Thoracic aorta (tissue), 2 donors: ENCODE measurements at places on chromosomes 5 and 9. TPM values are rescaled to one million over a fixed set of nuclear protein-coding genes. Genes with fewer than 3 reads are reported as not detected.

- H3K4me3 ChIP-seq, result no peak overlapping the region
- H3K27me3 ChIP-seq, result no peaks in the 10 kb centered on the region
- no peak overlapping the region for H3K27ac ChIP-seq
- peaks cover 19% of the 10 kb centered on the region for H3K36me3 ChIP-seq
- H3K4me1 ChIP-seq, result peaks cover 30% of the 10 kb centered on the region
Measured at GRCh38 chr9:33123407-33124031, 43.6 kb downstream of the B4GALT1 start.

GRCh38 chr5:19488786-19489185 is 499.2 kb downstream of the CDH18 start:
- no peaks in the 10 kb centered on the region for H3K27me3 ChIP-seq
- no peak overlapping the region for H3K27ac ChIP-seq
- no peak for DNase-seq
- H3K4me1 ChIP-seq, result no peaks in the 10 kb centered on the region

DNA sequence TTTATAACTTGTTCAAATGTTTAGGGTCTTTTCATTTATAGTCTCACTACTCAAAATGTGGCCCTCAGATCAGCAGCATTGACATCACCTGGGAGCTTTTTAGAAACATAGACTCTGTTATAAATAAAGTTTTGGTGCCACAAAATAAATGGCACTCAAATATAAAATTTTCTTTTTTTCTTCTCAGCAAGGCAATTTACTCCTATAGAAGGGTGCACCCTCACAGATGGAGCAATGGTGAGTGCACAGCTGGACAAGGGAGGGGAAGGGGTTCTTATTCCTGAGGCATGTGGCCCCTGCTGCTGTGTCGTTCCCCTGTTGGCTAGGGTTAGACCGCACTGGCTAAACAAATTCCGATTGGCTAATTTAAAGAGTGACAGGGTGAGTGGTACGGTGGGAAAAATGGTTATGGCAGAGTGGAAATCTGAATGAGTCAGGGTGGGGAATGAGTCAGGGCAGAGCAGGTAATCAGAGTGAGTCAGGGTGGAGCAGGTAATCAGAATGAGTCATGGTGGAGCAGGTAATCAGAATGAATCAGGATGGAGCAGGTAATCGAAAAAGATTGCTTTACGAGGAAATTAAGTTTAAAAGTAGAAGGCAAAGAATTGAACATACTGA is 31.8 kb upstream of the C7 start:
- no peak overlapping the region for H3K27ac ChIP-seq
- no peaks in the 10 kb centered on the region for H3K27me3 ChIP-seq
- no peak for DNase-seq

Gene VDAC1
- 112 TPM for total RNA-seq

DNA sequence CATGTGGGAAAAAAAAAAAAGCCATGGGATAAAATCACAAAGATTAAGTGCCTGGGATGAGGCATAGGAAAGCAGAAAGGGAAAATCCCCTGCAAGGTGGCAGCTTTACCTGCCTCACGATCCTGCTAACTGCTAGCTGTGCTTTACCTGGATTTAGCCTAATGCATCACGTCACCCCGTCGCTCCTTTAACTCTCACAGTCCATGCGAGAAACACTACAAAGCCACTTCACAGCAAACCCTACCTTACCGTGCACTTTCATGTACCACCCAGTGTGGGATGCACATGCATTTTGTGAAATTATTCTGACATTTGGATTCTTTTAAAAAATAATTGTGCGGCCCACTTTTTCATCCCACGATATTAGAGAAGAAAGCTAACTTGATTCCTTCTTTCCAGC is 31.0 kb downstream of the ATPSCKMT start:
- no peak overlapping the region for H3K27ac ChIP-seq
- no peaks in the 10 kb centered on the region for H3K4me1 ChIP-seq
- no peaks in the 10 kb centered on the region for H3K27me3 ChIP-seq
- DNase-seq, result no peak
- H3K4me3 ChIP-seq, result no peak overlapping the region
- H3K36me3 ChIP-seq, result no peaks in the 10 kb centered on the region

- H3K4me1 ChIP-seq, result no peaks in the 10 kb centered on the region
- no peak overlapping the region for H3K27ac ChIP-seq
- no peak for DNase-seq
- no peaks in the 10 kb centered on the region for H3K36me3 ChIP-seq
- H3K4me3 ChIP-seq, result no peak overlapping the region
Measured at GRCh38 chr9:123488722-123489321, 132.8 kb downstream of the CRB2 start.

GRCh38 chr9:113695901-113696300 is 180.2 kb upstream of the ZNF618 start:
- H3K36me3 ChIP-seq, result no peaks in the 10 kb centered on the region
- no peak for DNase-seq
- no peaks in the 10 kb centered on the region for H3K4me1 ChIP-seq
- H3K27ac ChIP-seq, result no peak overlapping the region

GRCh38 chr5:115920171-115920725 is 42.0 kb upstream of the LVRN start:
- no peaks in the 10 kb centered on the region for H3K27me3 ChIP-seq
- H3K4me1 ChIP-seq, result no peaks in the 10 kb centered on the region
- no peak overlapping the region for H3K4me3 ChIP-seq
- peaks cover 7% of the 10 kb centered on the region for H3K36me3 ChIP-seq

DNA sequence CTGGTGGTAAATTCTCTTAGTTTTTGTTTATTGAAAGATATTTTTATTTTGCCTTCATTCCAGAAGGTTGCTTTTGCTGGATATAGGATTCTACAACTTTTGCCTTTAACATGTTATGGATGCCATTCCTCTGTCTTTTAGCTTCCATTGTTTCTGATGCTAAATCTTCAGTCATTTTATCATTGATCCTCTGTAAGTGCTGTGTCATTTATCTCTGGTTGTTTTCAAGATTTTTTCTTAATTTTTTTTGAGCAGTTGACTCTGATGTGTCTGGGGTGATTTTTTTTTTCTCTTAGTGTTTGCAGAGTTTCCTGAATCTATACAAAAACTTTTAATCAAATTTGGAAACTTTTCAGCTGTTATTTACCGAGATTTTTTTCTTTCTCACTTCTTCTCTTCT is 6.4 kb downstream of the CARD6 start:
- peaks cover under 1% of the 10 kb centered on the region for H3K4me1 ChIP-seq
- no peak overlapping the region for H3K4me3 ChIP-seq
- no peak for DNase-seq
- H3K27me3 ChIP-seq, result no peaks in the 10 kb centered on the region
- no peak overlapping the region for H3K27ac ChIP-seq
- no peaks in the 10 kb centered on the region for H3K36me3 ChIP-seq

GRCh38 chr5:5203451-5203850 is 63.3 kb downstream of the ADAMTS16 start:
- H3K4me1 ChIP-seq, result no peaks in the 10 kb centered on the region
- DNase-seq, result no peak
- H3K27me3 ChIP-seq, result no peaks in the 10 kb centered on the region
- no peak overlapping the region for H3K4me3 ChIP-seq
- no peaks in the 10 kb centered on the region for H3K36me3 ChIP-seq

DNA sequence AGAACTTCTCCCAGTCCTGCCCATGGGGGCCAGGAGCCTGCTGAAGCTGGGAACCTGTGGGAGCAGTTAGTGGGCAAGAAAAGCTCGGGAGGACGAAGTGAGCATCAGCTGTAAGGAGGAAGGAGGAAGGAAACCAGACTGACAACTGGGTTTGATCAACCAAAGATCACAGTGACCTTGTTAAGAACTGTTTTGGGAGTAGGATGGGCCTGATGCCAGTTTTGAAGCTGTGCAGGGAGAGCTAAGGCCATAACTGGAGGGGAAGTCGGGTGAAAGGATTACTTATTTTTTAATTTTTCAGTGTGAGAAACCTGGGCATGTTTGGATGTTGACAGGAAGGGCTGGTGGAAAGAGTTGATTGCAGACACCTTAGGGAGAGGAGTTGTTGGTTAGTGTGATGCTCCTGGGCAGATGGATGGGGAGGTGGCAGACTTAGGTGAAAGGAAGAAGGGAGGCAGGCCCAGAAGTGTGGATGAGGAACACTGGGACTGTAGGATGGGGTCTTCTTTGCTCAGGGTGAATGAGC is 58.3 kb upstream of the KLF4 start:
- H3K27ac ChIP-seq, result no peak overlapping the region
- no peak overlapping the region for H3K4me3 ChIP-seq
- no peaks in the 10 kb centered on the region for H3K27me3 ChIP-seq
- DNase-seq, result no peak
- H3K36me3 ChIP-seq, result no peaks in the 10 kb centered on the region
- H3K4me1 ChIP-seq, result peaks cover 15% of the 10 kb centered on the region

- no peak for DNase-seq
- H3K4me1 ChIP-seq, result peaks cover 34% of the 10 kb centered on the region
- H3K36me3 ChIP-seq, result no peaks in the 10 kb centered on the region
- H3K27ac ChIP-seq, result no peak overlapping the region
Measured at GRCh38 chr9:137167277-137167746, 2.5 kb downstream of the LRRC26 start.

GRCh38 chr9:33354651-33355211 is 47.6 kb downstream of the AQP7 start:
- no peaks in the 10 kb centered on the region for H3K27me3 ChIP-seq
- no peaks in the 10 kb centered on the region for H3K36me3 ChIP-seq
- H3K27ac ChIP-seq, result no peak overlapping the region
- no peak overlapping the region for H3K4me3 ChIP-seq
- H3K4me1 ChIP-seq, result peaks cover 14% of the 10 kb centered on the region

DNA sequence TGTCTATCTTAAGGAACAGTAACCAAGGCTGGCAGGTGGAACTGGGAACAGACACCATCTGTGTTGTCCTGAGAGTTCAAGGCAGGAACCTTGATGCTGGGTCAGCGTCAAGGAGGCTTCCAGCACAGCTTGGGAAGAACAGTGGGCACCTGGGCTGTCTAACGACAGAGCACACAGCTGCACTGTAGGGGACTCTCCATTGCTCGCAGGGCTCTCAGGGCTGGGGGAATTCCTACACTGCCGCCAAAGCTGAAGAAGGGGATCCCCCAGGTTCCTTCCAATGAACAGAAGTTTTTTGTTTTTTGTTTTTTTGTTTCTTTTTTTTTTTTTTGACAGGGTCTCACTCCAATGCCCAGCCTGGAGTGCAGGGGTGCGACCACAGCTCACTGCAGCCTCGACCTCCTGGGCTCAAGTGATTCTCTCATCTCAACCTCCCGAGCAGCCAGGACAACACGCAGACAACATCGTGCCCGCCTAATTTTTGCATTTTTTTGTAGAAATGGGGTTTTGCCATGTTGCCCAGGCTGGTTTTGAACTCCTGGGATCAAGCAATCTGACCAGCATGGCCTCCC is 81.9 kb downstream of the PTPN3 start:
- H3K27ac ChIP-seq, result no peak overlapping the region
- no peaks in the 10 kb centered on the region for H3K27me3 ChIP-seq
- peaks cover 18% of the 10 kb centered on the region for H3K36me3 ChIP-seq
- no peaks in the 10 kb centered on the region for H3K4me1 ChIP-seq

GRCh38 chr5:147519380-147519779 is 9.5 kb upstream of the DPYSL3 start:
- H3K4me3 ChIP-seq, result no peak overlapping the region
- no peaks in the 10 kb centered on the region for H3K36me3 ChIP-seq
- H3K27ac ChIP-seq, result no peak overlapping the region
- no peaks in the 10 kb centered on the region for H3K27me3 ChIP-seq
- DNase-seq, result no peak
- H3K4me1 ChIP-seq, result no peaks in the 10 kb centered on the region

DNA sequence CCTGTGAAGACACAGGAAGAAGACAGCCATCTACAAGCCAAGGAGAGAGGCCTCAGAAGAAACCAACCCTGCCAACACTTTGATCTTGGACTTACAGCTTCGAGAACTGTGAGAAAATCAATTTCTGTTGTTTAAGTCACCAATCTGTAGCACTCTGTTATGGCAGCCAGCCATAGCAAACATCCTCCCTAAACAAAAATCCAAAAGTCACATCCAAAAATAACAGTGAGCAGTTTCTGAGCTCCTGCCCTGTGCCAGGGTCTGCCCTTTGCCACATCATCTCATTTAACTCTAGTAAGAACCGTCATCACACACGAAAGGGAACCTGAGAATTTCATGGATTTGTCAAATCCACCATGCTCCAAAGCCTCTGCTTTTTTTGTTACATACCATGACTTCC is 118.8 kb downstream of the TRIM36 start:
- H3K36me3 ChIP-seq, result no peaks in the 10 kb centered on the region
- no peaks in the 10 kb centered on the region for H3K27me3 ChIP-seq
- DNase-seq, result no peak
- H3K4me3 ChIP-seq, result no peak overlapping the region
- H3K4me1 ChIP-seq, result no peaks in the 10 kb centered on the region

Gene CETN3
- 10.1 TPM for total RNA-seq

- no peaks in the 10 kb centered on the region for H3K4me1 ChIP-seq
- no peak overlapping the region for H3K27ac ChIP-seq
- no peak overlapping the region for H3K4me3 ChIP-seq
- no peaks in the 10 kb centered on the region for H3K36me3 ChIP-seq
- no peaks in the 10 kb centered on the region for H3K27me3 ChIP-seq
Measured at GRCh38 chr9:106179191-106179590, 484.9 kb downstream of the TMEM38B start.

DNA sequence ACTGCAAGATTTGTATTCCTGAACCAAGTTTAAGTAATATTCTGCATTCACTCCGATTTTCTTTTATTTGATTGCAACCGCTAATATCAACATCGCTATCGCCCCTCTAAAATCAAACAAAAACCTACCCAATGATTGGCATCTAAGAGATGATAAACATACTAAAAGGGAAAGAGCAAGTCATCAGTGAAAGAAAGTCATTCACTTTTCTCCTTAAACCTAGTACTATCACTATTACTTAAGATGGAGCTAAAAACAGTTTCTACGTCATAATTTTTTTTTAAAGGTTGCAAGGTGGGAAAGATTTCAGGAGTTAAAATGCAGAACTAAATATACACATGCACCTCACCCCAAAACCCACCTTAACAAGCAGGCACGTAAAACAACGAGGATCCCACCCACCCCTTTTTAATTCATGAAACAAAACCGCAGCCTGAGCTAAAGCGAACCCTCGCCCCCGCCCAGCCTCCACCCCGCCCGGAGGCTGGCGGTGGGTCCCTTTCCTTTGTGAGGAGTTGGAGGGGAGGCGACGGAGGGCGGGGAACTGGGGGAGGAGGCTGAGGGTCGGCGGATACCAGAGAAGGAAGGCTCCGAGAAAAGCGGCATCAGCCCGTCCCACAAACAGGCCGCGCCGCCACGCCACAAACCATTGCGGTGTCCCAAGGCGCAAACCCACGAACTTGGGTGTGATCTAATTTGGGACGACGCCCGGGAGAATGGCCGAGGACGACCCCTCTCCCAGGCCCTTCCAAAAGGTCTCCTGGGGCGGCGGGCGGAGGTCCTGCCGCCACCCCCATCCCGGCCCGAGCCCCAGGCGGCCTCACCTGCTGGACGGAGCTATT is 861 bp downstream of the UBQLN1 start:
- H3K4me1 ChIP-seq, result peaks cover 30% of the 10 kb centered on the region
- no peaks in the 10 kb centered on the region for H3K36me3 ChIP-seq
- H3K4me3 ChIP-seq, result peak overlapping the region; percentile 99
- no peaks in the 10 kb centered on the region for H3K27me3 ChIP-seq
